Fibroblast of lung (primary cell): ENCODE measurements at places on chromosomes 6 and 20.

DNA sequence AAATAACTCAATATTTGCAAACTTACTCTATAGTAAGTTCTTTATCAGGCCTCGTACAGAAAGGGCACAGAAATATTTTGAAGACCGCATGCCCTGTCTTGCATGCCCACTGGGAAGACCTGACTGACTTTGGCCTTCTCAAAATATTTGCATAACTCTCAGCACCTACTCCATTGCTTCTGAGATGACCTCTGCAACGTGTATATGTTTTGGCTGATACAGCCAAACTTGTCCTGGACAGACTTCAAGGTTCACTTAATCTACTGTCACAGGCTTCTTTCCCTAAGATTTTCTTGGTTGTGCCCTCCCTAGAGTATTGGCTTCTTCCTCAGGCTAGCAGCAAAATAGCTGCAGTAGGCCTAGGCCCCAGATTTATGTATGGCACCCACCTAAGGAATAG is 21.5 kb upstream of the SERINC3 start:
- no peak for DNase-seq

DNA sequence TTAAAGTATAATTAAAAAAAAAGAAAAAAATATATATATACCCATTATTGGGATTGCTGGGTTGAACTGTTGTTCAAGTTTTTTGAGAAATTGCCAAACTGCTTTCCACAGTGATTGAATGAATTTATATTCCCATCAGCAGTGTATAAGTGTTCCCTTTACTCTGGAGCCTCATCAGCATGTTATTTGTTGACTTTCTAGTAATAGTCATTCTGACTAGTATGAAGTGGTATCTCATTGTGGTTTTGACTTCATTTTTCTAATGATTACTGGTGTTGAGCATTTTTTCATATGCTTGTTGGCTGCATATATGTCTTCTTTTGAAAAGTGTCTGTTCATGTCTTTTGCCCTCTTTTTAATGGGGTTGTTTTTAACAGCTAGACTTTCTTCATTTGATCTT is 1260.8 kb upstream of the GJE1 start:
- DNase-seq: peak; percentile 70

- peak; percentile 17 for DNase-seq
These were observed 46.9 kb upstream of the TRIM26 start for GRCh38 chr6:30260036-30260504.

- DNase-seq: no peak
These were observed 90.9 kb downstream of the CEP162 start for GRCh38 chr6:84136364-84137050.

DNA sequence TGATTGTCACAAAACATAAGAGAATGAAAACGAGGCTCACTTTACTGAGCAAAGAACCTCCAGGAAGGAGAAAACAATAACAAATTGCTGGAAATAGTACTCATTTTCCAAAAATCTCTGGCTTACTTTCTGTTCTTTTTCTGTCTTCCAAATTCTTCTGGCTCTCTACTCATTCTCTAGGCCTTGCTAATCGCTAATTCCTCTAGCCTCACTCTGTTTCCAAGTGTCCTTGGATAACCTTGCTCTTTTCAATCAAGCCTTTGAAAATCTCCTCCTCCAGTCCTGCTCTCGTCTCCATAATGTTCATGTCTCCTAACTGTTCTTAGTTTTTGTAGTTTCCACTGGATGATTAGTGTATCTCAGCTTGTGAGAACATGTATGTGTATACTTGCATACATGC is 96.2 kb upstream of the MAP7 start:
- DNase-seq: peak; percentile 46

GRCh38 chr6:112038268-112038667 is 15.6 kb upstream of the CCN6 start:
- peak; percentile 25 for DNase-seq

DNA sequence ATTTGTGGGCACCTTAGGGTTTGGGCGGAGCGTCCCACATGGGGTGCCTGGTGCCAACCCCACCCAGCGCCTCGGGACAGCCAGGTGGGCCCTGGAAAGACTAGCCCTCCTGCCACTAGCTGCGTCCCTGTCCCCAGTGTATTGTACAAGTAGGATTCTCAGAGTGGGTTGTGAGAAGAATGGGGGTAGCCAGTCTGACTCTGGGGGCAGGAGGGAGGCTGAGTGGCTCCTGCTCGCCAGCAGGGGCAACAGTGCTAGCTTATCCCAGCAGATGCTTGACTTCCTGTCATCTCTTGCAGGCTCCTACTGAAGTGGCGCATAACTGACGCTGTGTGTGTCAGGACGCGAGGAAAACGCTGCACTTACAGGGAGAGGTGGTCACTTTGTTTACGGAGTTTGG is 9.3 kb downstream of the PSMA7 start:
- no peak for DNase-seq

- DNase-seq: no peak
These were observed 378 bp upstream of the LAMA2 start for GRCh38 chr6:128882560-128882959.

GRCh38 chr20:881051-881782 is 34.9 kb downstream of the ANGPT4 start:
- peak; percentile 23 for DNase-seq

GRCh38 chr6:85431271-85431670 is 18.6 kb upstream of the NT5E start:
- DNase-seq: no peak

- no peak for DNase-seq
These were observed 113.3 kb downstream of the SASH1 start for GRCh38 chr6:148455674-148456558.

DNA sequence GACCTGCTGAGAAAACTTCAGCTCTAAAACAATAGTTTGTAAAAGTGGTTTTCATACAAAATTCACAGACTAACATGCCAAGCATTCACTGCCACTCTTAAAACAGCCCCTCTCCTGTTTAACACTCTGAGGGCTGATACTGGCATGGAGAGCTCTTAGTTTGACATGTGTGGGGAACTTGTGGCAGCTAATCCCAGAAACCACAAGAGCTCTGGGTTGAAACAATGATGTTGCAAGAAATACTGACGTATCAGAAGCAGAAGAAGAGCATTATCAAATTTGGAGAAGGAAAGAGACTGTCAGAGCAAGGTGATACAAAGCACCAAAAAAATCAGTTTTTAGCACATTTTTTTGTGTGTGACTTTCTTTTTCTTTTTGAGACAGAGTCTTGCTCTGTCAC is 5.1 kb downstream of the BEND3 start:
- DNase-seq: no peak
